NCI-H187 (cell line): ENCODE measurements at places on chromosomes 2 and 18.

- DNase-seq, result no peak
Measured at GRCh38 chr2:38202713-38203445, 126.9 kb upstream of the CYP1B1 start.

DNA sequence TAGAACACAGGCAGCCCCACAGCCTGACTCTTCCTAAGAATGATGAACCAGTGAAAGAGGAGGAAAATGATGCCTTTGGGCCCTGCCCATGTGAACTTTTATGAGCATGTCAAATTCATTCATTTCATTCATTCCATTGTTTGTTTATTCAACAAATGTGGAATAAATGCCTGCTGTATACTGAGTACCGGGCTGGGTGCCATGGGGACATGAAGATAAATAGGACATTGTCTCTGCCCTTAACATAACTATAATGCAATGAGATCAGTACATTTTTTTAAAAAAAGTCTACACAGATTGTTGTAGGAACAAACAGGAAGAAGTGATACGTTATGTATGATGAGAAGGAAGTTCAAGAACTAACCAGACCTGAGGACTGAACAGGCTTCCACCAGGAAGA lies 14.7 kb downstream of the MREG start:
- no peak for DNase-seq

DNA sequence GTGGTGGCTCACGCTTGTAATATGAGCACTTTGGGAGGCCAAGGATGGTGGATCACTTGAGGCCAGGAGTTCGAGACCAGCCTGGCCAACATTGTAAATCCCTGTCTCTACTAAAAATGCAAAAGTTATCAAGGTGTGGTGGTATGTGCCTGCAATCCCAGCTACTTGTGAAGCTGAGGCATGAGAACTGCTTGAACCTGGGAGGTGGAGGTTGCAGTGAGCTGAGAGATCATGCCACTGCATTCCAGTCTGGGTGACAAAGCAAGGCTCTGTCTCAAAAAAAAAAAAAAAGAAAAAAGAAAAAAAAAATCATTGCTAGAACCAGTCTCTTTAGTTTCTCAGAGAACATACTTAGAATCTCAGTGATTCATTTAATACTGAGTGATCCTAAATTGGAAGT lies 217.1 kb downstream of the DYM start:
- DNase-seq, result no peak

DNA sequence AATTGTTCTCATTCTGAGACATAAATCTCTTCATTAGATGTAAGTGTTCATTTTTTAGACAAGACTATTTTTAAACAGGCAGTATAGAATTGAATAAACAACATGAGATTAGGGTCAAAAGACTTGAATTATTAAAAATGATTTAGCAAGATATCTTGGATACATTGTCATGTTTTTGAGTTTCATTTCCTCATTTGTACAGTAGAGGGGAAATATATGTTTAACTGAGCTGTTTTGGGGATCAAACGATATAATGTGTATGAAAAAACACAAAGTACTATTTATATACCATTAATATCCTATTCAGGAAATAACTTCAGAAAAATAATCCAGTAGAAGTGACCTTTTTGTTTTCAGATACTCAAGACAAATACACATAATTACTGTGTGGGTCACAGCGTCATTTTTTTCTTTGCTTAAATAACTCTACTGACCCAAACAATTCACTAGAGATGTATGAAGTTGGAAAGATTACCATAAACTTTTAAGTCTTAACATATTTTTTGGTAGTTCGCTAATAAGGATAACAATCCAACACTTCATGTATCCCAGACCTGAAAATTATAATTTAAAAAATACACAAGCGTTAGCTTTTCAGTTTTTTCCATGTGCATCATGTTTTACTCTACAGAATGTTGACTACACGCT lies 896 bp upstream of the ASXL3 start:
- no peak for DNase-seq

- DNase-seq, result no peak
Measured at GRCh38 chr2:10252224-10252623, 50.5 kb upstream of the HPCAL1 start.

- no peak for DNase-seq
Measured at GRCh38 chr18:65073060-65073550, 677.7 kb upstream of the CDH7 start.

- DNase-seq, result no peak
Measured at GRCh38 chr2:151070253-151070652, 191.4 kb downstream of the RBM43 start.

DNA sequence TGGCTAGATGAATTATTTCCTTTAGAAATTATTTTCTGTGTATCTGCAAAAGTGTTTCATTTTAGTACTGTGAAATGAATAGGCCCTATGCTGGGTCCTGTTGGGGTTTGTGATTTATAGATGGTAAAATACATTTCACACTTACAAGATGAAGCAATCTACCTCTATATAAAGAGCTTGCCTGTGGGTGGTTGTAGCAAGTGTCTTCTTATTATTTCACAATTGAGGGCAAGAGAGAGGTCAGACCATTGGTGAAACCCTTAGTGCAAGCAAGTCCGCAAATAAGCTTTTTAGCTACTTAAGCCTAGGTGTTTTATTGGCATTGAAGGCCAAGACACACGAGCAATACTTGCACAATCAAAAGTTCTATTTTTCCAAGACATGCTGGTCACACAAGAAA lies 153.1 kb downstream of the FMNL2 start:
- DNase-seq, result no peak

DNA sequence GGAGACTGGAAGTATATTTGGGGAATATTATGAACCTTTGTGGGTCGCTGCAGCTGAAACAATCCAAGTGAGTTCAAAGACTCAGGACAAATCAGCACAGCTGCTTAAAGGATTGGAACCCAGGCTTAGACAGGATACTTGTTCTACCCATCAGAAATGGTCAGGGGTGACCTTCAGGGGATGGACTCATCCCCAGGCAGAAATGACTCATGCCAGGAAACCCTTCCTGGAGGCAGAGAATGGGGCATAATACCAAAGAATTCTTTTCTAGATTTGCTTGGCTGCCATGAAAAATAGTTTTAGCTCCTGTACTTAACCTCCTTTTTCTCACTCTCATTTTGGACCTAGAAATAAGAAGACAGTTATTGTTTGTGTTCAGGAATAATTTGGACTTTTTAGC lies 425.5 kb downstream of the TSN start:
- no peak for DNase-seq

DNA sequence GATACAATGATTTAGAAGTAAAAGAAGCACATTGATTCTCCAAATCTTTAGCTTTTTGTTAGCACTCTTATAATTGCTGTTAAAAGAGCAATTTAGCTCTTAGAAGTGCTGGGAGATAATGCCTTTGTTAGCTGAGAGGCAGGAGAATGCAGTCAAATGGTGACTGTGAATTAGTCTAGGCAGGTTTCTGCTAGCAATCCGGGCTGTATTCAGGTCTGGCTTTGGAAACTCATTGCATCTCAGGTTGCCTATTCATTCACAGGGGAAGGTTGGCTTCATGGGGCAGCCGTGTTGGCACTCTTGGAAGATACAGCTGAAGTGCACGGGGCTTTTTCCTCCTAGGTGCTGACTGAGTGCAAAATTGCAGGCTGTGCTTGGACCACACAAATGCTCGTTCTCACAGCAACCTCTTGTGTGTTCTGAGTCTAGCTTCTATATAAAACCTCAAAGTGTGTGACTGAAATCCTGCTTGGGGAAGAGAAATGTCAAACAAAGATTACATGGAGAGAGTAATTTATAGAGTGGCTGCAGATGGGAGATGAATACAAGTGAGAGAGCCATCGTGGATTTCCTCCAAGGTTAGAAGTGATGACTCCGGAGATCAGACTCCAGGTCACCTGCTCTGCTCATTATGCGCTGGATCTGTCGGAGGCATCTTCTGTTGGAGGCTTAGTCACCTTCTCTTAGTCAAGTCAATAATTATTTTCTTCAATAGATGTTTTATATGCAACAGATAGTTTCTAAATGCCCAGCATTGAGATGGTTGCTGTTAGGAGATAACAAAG lies 167.8 kb downstream of the PMAIP1 start:
- DNase-seq, result no peak

DNA sequence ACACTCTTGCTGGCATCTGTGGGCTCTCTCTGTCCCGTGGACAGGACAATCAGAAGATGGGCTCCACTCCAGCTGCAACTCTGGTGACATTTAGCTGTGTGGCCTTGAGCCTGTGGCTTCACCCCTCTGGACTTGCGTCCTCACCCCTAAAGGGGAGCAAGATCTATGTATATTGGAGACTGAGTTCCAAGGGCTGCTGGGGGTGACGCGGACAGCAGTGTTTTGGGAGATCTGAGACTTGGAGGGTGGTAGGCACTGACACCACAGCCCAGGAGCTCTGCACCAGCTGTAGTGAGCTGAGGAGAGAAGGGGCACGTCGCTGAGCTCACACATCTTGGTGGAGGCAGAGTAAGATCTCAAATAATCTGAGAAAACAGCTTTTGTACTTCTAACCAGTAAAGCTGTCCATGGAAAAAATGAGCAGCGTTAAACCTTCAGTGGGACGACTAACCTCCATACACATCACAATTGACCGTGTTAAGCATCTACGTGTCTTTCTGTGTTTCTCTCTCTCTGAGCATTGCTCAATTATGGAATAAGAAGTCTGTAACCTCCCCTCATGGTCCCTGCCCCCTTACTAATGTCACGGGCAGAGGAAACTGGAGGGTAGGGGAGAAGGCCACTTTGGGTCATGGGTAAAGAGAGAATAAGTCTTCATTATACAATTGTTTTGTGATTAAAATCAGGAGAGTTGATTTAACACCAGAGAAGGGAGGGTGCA lies 85.8 kb downstream of the SH3RF3 start:
- DNase-seq, result no peak
